Stimulated activated CD4-positive, alpha-beta T cell treated with anti-CD3 and anti-CD28 coated beads, Interleukin-15, amount 100 ng/mL, for 24 hours (primary cell): ENCODE measurements at places on chromosomes 6 and 20.

GRCh38 chr6:75691012-75691411 lies 58.0 kb upstream of the MYO6 start:
- DNase-seq: no peak

GRCh38 chr6:36886950-36887618 lies 1.3 kb downstream of the C6orf89 start:
- no peak for DNase-seq

DNA sequence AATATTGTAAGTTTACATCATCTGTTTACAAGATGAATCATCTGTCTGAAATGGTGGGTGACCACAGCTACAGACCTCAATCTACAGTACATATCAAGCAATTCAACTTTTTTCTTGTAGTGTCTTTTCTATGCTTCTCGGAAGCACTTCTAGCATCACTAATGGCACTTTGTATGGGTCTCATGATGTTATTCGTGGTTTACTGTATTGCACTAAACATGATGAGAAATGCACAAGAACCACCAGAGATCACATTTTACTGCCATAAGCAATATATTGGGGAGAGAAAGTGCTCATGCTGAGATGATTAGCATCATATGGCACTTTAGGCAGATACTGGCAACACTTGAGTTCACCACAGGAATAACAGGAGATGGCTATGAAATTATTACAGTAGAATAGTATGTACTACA lies 15.4 kb upstream of the BTBD3 start:
- DNase-seq: no peak

- no peak for DNase-seq
Measured at GRCh38 chr6:46135176-46135575, 5.4 kb downstream of the ENPP4 start.

- no peak for DNase-seq
Measured at GRCh38 chr6:34560366-34561226, 4.5 kb upstream of the SPDEF start.

DNA sequence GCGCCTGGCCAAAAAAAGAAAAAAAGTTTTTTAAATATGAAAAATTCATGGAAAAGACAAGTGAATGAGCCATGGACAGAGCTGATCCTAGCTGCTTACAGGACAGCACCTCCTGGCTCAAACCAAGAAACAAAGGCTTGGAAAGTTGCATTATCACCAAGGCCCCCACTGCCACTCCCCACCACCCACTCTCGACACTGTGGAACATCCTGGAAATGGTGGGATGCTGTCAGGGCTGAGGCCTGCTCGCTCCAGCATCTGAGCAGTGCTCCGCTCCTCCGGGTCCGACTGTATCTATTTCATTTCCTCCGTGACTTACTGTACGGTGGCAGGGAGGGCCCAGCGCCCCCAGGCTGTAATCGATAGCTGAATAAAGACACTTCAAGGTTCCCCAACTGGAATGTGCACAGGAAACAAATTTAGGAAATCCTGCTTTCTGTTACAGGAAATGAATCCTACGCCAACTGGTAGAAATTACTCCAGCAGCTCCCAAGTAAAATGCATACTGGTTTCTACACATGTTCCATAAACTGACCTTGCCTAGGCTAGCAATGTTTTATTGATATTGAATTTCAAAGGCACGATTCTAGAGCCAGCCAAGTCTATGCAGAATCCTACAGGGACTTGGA lies 109.5 kb upstream of the NFATC2 start:
- no peak for DNase-seq

GRCh38 chr6:52538252-52538900 lies 38.5 kb downstream of the TRAM2 start:
- no peak for DNase-seq

GRCh38 chr6:108592371-108593337 lies 31.9 kb downstream of the FOXO3 start:
- peak; percentile 43 for DNase-seq

GRCh38 chr20:37308086-37309050 lies 18.9 kb downstream of the MANBAL start:
- DNase-seq: peak; percentile 14

- no peak for DNase-seq
Measured at GRCh38 chr6:131013495-131013894, 49.5 kb downstream of the EPB41L2 start.
